ENCODE measurements at places on chromosomes 13 and 19. TPM values are rescaled to one million over a fixed set of nuclear protein-coding genes. Genes with fewer than 3 reads are reported as not detected.

The ACTL9 gene
- total RNA-seq, result not detected

The EFNB2 gene
- 0.08 TPM for total RNA-seq

The POU4F1 gene
- 0.13 TPM for total RNA-seq

The SWSAP1 gene
- 1.5 TPM for total RNA-seq

The WDR88 gene
- 0.58 TPM for total RNA-seq

The KCNN4 gene
- 116 TPM for total RNA-seq

The PRTN3 gene
- not detected for total RNA-seq

The KPTN gene
- total RNA-seq, result 12.9 TPM

The ELSPBP1 gene
- not detected for total RNA-seq

The ZNF571 gene
- total RNA-seq, result 2.5 TPM

The SLC6A16 gene
- 1.4 TPM for total RNA-seq

The EPN1 gene
- total RNA-seq, result 45.1 TPM

The REEP6 gene
- total RNA-seq, result 2.2 TPM

The KCNRG gene
- 0.19 TPM for total RNA-seq

The IGFL1 gene
- total RNA-seq, result not detected

The MBD3L2 gene
- not detected for total RNA-seq

The ZNF587B gene
- 16.8 TPM for total RNA-seq

The TTC9B gene
- 1.1 TPM for total RNA-seq

The ZNF493 gene
- total RNA-seq, result 17.0 TPM

The CACNG7 gene
- total RNA-seq, result not detected

The ETV2 gene
- 0.99 TPM for total RNA-seq

The MAG gene
- 0.50 TPM for total RNA-seq

The RXFP2 gene
- not detected for total RNA-seq

The C19orf38 gene
- 1.7 TPM for total RNA-seq

The LGALS7 gene
- not detected for total RNA-seq

The CPB2 gene
- not detected for total RNA-seq

The SLC7A9 gene
- 0.56 TPM for total RNA-seq

The SUPT5H gene
- 182 TPM for total RNA-seq

The SLAIN1 gene
- 17.1 TPM for total RNA-seq

The LRRC4B gene
- not detected for total RNA-seq

The ERICH4 gene
- not detected for total RNA-seq

The CGB3 gene
- not detected for total RNA-seq

The ZFP28 gene
- 5.5 TPM for total RNA-seq

The KANK3 gene
- 1.4 TPM for total RNA-seq

The CEBPA gene
- total RNA-seq, result 0.21 TPM

The SYDE1 gene
- 0.26 TPM for total RNA-seq

The CALR3 gene
- not detected for total RNA-seq

The AMER2 gene
- not detected for total RNA-seq
